Kidney (tissue), 22 donors: ENCODE measurements at places on chromosomes 3 and 15. TPM values are rescaled to one million over a fixed set of nuclear protein-coding genes. Genes with fewer than 3 reads are reported as not detected.

GOLGA6L4 gene
- total RNA-seq, result 5.6 TPM

FEM1B gene
- total RNA-seq, result 47.6 TPM

DNA sequence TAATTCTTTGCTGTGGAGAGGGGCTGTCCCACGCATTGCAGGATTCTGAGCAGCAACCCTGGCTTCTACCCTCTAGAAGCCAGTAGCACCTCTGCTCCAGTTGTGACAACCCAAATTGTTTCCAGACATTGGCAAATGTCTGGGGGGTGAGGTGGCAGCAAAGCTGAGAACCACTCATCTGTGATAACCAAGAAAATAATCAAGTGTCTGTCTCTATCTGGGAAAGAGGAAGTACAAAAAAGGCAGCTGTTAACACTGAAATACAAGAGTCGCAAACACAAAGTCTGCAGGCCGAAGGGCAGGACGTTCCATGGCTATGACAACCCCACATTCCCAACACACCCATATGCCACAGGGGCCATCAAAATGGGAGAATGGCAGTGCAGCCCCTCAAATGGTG lies 42.2 kb upstream of the GNB5 start:
- DNase-seq, result no peak
- no peaks in the 10 kb centered on the region for H3K27me3 ChIP-seq
- no peaks in the 10 kb centered on the region for H3K4me1 ChIP-seq

DNA sequence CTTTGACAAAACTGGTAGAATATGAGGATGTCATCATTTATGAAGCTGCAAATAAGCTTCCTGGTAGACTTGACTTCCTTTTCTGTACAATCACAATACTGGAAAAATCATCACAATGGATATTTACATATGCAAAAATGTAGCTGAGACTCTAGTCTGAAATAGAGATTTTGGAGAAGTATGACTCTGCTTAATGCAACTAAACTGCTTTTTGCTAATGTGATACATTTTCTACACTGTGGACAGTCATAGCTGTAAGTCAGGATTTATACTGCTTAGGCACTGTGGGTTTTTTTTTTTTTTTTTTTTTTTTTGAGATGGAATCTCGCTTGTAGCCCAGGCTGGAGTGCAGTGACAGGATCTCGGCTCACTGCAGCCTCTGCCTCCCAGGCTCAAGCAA lies 34.5 kb upstream of the ST3GAL6 start:
- no peak for DNase-seq
- no peaks in the 10 kb centered on the region for H3K27me3 ChIP-seq
- no peak overlapping the region for H3K27ac ChIP-seq
- no peaks in the 10 kb centered on the region for H3K36me3 ChIP-seq
- H3K4me1 ChIP-seq, result no peaks in the 10 kb centered on the region
